ENCODE measurements at places on chromosomes 6 and 20.

DNA sequence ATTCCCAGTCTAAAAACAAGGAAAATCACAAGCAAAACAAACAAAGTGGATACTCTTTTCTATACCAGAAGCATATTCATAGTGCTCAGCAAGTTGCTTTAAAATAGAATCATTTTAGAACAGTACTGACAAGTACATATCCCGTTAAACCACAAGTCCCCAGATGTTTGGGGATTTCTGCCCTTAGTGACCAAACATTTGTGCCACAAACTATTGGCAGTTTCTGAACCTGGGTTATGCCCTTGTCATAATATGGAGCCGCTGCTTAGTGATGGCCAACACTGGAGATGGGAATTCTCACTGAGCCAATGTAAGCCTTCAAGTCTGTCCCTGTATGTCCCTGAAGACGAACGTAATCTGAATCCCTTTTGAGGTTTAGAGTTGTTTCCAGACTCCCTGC is 436.7 kb upstream of the JAG1 start:
- DNase-seq: no peak

DNA sequence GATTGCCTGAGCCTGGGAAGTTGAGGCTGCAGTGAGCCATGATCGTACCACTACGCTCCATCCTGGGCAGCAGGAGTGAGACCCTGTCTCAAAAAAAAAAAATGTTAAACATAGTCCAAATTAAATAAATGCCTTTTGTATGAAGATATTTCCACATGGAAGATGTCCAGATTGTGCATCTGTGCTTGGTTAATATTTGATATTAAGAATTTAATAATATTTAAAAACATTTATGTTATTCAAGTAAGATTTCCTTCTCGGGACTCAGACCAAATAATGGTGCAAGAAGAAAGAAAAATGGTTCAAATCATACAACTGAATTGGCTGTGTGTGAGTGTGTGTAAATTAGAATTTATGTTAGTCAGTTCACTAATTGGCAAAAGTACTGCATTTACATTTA is 202.5 kb downstream of the TBC1D7 start:
- DNase-seq: no peak

- DNase-seq: peak; percentile 91
These were observed 370.3 kb upstream of the JARID2 start for GRCh38 chr6:14875481-14876063.

DNA sequence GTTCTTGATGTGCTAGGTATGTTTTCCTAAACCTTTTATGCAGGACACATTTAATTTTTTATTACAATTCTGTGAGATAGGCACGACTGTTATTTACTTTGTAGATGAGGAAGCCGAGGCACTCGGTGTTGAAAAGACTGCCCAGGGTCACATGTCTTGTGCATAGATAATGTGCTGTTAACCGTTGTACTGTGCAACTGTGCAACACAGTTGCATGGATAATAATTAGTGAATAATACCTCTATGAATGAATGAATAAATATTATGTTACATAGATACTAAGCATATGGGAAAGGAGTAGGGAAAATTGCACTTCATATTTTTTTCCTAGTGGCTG is 60.3 kb upstream of the DEK start:
- DNase-seq: no peak

DNA sequence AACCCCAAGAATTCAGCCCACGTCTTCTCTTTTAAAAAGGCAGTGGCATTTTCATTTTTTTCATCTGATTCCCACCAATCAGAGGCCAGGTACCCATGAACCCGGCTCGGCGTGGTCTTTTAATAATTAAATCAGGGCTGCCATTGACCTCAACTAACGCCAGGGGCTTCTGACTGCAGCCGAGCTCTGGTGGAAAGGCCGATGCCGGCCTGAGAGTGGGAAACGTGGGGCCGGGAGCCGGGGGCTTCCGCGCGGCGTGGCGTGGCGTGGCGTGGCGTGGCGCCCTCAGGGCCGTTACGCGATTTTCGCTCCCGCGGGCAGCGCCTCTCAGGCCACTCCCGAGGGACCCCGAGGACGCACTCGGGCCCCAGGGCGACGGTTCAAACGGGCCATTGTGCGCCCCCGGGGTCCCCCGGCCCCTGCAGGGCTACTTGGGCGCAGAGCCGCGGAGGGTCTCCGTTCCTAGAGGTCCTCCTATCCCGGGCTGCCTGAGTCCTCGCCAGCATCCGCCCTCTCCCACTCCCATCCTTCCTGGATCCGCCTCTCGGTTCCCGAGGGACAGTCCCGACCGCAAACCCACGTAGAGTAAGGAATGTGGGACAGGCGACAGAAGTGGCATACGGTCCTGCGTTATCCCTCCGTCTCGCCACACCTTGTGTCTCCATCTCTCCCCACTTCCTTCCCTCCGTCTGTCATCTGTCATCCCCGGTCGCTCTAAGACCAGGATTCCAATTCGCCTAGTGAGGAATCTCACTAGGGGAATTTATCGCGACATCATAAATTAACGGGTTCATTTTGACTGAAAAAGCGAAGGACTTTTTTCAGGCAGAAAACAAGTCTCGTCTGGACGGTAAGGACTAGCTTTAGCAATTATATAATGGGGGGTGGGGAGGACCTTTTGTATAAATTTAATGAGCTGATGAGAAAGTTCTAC is 876 bp upstream of the TBPL1 start:
- peak; percentile 61 for DNase-seq

DNA sequence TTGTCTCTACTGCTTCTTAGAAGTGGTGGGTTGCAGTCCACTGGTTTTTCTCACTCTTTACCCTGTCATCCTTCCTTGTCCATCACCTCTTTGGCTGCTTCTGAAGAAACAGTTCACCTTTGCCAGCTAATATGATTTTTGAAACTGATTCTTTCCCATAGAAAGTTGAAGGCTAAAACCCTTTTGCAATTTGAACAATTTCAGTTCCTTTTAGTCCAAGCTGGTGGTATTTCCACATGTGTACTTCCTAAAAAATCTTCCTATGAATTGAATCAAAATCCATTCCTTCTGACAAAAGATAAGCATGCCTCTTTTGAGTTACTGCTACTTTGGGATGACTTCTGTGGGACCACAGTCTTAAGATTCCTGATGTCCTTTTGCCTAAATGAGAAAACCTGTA is 210.0 kb upstream of the MAN1A1 start:
- DNase-seq: no peak

DNA sequence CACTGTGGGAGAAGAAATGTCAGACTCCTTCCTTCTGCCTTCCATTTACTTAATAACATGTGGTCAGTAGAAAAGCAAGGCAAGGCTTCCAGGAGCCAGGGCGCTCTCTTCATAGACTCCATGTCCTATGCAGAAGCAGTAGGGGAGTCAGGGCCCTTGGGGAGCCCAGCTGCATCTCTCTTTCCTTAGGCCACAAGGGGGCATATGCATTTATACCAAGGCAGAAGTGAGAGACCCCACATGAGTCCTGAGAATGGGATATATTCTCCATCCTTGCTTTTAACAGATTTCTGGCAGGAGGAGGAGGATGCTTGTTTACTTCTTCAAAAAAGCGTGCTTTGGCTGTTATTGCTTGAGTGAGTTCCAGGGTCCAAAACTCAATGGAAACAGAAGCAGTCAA is 198.5 kb downstream of the HIVEP2 start:
- DNase-seq: no peak

- DNase-seq: no peak
These were observed 39.0 kb downstream of the DSE start for GRCh38 chr6:116409756-116410155.

- no peak for DNase-seq
These were observed 40.6 kb upstream of the SLC22A16 start for GRCh38 chr6:110517034-110517433.

DNA sequence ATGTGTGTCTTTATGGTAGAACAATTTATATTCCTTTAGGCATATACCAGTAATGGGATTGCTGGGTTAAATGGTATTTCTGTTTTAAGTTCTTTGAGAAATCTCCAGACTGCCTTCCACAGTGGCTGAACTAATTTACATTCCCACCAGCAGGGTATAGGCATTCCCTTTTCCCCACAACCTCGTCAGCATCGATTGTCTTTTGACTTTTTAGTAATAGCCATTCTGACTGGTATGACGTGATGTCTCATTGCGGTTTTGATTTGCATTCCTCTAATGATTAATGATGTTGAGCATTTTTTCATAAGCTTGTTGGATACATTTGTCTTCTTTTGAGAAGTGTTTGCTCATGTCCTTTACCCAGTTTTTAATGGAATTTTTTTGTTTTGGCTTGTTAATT is 5.3 kb upstream of the TASP1 start:
- DNase-seq: no peak

- peak; percentile 56 for DNase-seq
These were observed at the start of gene LPIN3 for GRCh38 chr20:41340327-41341055. Gene LPIN3, plus strand, starts transcription at chr20:41340821. Its CDS starts 4,983 bp downstream, at chr20:41345804.

DNA sequence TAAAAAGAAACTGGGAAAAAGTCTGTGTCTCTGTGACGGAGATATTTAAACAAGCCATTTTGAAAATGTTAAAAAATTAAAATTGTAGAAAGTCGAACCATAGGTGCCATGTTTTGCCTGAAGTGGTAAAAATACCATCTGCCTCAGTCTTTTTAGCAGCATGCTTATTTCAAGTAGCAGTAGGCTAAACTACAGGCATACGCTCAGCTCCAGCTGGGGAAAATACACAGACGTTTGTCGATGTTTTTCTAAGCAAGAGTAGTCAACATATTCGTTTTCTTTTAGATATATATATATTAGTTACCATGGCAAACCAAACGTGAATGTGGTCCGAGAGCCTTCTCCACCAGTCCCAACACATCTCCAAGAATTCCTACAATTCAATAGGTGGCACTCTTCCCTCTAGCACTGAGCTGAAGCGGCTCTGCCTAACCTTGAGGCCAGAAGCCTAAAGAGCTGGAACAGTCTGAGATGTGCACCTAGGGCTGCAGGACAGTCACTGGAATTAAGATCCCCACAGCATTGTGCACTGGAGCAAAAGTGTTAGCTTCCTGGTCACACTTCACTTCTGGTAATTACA is 70.2 kb upstream of the BEND3 start:
- DNase-seq: no peak

DNA sequence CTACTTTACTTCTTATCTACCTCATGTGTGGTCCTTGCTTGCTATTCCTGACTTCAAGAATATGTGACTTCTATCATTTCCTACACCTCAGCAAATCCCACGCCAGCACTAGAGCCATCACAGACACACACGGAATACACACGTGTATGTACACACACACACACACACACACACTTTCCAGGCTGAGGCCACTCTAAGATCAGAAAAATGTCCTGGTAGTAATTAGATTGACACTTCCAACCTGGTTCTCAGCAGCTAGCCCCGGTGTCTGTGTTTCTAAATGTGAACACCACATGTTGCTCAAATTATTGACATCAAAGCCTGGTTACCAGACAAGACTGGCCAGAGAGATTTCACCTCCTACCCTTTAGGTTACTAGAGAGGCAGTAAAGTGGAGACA is 54.1 kb upstream of the SASH1 start:
- no peak for DNase-seq

DNA sequence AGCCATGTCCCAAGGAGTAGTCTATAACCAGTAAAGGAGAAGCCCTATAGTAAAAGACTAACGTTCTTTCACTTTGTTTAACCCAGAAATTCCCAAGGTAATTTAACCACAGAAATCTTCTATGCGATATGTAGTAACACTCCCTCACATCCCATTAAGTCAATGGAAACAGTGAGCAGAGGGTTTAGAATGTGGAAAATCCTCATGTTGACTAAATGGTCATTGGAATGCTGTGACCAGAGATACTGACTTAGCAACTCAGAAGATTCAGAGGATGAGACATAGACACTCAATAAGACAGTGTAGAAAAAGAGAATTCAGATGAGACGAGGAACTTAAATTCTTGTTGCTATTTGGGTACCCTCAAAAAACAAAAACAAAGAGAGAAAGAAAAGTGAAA is 562.2 kb upstream of the NOX3 start:
- DNase-seq: no peak

DNA sequence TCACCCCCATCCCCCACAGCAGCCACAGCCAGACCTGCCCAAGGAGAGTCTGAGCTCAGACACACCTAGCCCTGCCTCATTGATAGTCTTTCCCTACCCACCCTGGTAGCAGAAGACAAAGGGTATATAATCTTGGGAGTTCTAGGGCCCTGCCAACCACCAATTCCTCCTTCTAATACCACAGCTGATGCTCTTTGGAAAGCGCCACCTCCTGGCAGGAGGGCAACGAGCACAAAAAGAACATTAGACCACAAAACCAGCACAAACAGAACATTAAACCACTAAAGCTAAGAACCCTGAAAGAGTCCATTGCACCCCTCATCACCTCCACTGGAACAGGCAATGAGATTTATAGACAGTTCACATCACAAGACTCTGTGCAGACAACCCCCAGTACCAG is 195.8 kb upstream of the FUT9 start:
- no peak for DNase-seq

- no peak for DNase-seq
These were observed 81.8 kb downstream of the KIF16B start for GRCh38 chr20:16491294-16491905.

DNA sequence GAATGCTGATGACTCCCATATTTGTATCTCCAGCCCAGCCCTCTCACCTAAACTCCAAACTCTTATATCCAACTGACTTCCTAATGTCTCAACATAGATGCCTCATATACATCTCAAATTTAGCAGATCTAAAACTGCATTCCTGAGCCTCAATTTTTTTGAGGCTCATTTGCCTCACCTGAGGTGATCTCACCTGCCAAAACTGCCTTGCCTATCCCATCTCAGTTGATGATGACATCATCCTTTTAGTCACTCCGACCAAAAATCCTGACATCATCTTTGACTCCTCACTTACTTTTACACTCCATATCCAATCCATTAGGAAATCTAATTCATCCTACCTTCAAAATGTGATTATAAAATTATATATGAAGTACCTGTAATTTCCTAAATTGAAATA is 25.6 kb upstream of the SLPI start:
- no peak for DNase-seq

DNA sequence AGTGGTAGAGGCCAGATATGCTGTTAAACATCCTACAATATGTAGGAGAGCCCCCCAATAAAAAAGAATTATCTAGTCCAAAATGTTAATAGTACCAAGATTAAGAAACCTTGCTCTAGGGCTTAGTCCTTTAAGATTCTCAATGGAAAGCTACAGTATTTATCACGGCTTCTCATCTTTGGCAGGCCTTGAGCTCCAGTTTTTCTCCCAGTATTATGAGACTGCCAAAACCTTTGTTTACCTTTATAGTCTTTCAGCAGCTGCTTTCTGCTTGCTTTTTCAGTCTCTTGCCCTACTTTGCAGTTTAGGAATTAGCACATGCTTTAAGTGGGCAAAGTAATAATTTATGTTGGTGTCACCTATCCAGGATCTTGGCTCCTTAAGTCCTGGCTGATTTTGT is 59.7 kb downstream of the NHLRC1 start:
- no peak for DNase-seq

GRCh38 chr20:21357844-21358243 is 39.5 kb downstream of the NKX2-4 start:
- DNase-seq: no peak

GRCh38 chr20:10662661-10663458 is 10.9 kb downstream of the JAG1 start:
- DNase-seq: no peak

GRCh38 chr6:75204959-75205775 is 686 bp downstream of the COL12A1 start:
- no peak for DNase-seq

Measured in activated CD4-positive, alpha-beta T cell treated with anti-CD3 and anti-CD28 coated beads, Interleukin-2, amount 50 U/mL, for 16 hours (primary cell).